ENCODE measurements at places on chromosomes 16 and 17. TPM values are rescaled to one million over a fixed set of nuclear protein-coding genes. Genes with fewer than 3 reads are reported as not detected.

Gene PRR11
- polyA plus RNA-seq = 18.6 TPM

Gene KCNJ18
- not detected for polyA plus RNA-seq

Gene PIGW
- polyA plus RNA-seq = 11.3 TPM

Gene FAM171A2
- polyA plus RNA-seq = 35.1 TPM

Gene CACNG4
- polyA plus RNA-seq = 3.6 TPM

Gene SECTM1
- polyA plus RNA-seq = 1.3 TPM

Gene TBC1D3C
- 0.10 TPM for polyA plus RNA-seq

Gene MRTFB
- 29.0 TPM for polyA plus RNA-seq

Gene PLLP
- 19.4 TPM for polyA plus RNA-seq

Gene PRR14
- 50.0 TPM for polyA plus RNA-seq

Gene ZNF385C
- polyA plus RNA-seq = 6.6 TPM

Gene SMIM36
- polyA plus RNA-seq = not detected

Gene FBXO39
- polyA plus RNA-seq = 0.12 TPM

Gene UQCRC2
- polyA plus RNA-seq = 288 TPM

Gene NQO1
- 27.4 TPM for polyA plus RNA-seq

Gene KRT34
- polyA plus RNA-seq = not detected

Gene KRT25
- polyA plus RNA-seq = not detected

Gene OTOA
- polyA plus RNA-seq = 0.10 TPM

Gene UMOD
- polyA plus RNA-seq = 117 TPM

Gene ATP2A3
- 3.2 TPM for polyA plus RNA-seq

Gene ACAP1
- polyA plus RNA-seq = 5.7 TPM

Gene DLX4
- 0.78 TPM for polyA plus RNA-seq

Gene MAPT
- polyA plus RNA-seq = 8.8 TPM

Gene ZPBP2
- not detected for polyA plus RNA-seq

Gene TTC19
- 61.6 TPM for polyA plus RNA-seq

Gene KRTAP3-2
- polyA plus RNA-seq = not detected

Gene DDX52
- polyA plus RNA-seq = 48.3 TPM

Gene SLFN14
- 0.15 TPM for polyA plus RNA-seq

Gene TLCD3B
- 1.4 TPM for polyA plus RNA-seq

Gene ALOX15B
- 0.91 TPM for polyA plus RNA-seq

Gene CYLD
- polyA plus RNA-seq = 32.0 TPM

Gene CHRNE
- 1.7 TPM for polyA plus RNA-seq
